ENCODE measurements at places on chromosomes 11 and 22. TPM values are rescaled to one million over a fixed set of nuclear protein-coding genes. Genes with fewer than 3 reads are reported as not detected.

DNA sequence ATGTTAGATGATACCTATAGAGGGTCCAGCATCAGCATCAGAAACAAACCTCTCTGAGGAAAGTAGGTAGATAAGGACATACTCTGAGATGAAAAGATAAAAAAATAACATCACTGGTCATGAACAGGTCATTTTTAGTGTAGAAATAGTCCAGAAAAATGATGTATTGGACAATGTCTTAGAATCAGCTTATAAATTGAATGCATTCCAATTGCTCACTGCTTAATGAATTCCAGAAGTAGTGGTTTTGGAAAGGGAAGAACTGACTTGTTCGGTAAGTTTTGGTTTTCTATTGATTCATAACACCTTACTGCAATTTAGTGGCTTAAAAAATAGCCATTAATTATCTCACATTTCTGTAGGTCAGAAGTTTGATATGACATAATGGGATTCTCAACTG lies 929.5 kb upstream of the CCDC90B start:
- DNase-seq, result no peak

GATD1 gene
- 31.2 TPM for total RNA-seq

MIOX gene
- total RNA-seq, result not detected

GRCh38 chr22:42202669-42203068 lies 67.8 kb downstream of the TCF20 start:
- no peak for DNase-seq

GRCh38 chr11:77441426-77441825 lies 32.5 kb downstream of the PAK1 start:
- no peak for DNase-seq

GRCh38 chr11:103904324-103904667 lies 132.1 kb upstream of the DDI1 start:
- DNase-seq, result no peak

- no peak for DNase-seq
These were observed 15.8 kb upstream of the CHADL start for GRCh38 chr22:41256254-41257253.

- no peak for DNase-seq
These were observed 429 bp upstream of the SLC22A6 start for GRCh38 chr11:62985041-62985750.

DNA sequence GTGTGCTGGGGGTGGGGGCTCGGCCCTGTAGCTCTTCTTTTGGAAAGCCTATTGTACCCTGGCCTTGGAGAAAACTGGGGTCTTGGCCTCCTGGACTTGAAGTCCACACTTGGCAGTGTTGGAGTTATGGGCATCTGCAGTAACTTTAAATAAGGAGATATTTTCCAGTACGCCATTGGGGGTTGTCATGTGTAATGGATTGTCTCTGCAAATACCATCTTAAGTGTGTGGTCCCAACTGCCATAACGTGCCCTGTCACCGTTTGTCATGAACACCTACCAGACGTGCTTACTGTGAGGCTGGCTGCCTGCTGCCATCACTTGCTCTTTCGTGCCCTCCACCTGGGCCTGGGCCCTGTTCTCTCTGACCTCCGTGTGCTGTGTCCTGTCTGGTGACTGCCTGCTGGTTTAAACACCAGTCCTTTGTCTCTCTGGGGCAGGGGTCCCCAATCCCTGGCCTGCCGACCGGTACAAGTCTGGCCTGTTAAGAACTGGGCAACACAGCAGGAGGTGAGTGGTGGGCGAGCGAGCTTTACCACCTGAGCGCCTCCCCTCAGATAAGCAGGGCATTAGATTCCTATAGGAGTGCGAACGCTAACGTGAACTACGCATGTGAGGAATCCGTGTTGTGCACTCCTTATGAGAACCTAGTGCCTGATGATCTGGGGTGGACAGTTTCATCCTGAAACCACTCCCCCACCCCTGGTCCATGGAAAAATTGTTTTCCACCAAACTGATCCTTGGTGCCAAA lies 3.6 kb upstream of the ZDHHC8 start:
- DNase-seq, result no peak

DNA sequence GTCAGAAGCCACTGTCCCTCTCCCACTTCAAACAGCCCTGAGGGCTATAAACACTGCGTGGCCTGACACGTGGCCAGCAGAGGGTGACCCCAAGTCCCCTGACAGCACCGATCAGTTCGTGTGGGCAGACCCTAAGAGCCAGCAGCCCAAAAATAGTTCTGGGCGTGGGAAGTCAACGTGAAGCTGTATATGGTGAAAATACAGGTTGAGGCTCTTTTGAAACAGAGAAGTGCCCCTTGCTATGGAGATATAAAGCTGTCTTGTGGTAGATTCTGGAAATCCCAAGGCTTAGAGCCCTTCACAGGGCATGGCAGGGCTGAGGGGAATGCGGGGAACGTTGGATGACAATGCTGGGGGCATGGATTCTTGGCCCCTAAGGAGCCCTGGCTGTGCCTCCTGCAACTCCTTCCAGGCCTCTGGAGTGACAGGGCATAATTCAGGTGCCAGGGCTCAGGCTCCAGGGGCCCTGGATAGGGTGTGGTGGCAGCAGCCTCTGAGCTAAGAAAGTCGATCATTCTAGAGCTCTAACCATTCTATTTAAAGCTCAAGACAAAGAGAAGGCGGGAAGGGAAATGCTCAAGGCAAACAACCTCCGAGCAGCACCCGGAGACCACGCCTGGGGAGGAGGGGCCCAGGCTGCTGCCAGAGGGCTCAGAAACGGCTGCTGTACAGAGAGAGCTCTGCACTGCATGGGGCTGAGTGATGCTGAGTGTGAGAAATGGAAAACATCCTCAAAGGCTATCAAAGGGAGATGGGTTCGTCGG lies 60.4 kb upstream of the CD5 start:
- no peak for DNase-seq

- DNase-seq, result no peak
These were observed 131.7 kb upstream of the ISX start for GRCh38 chr22:34934261-34934660.

GRCh38 chr11:24171869-24172268 lies 325.0 kb upstream of the LUZP2 start:
- no peak for DNase-seq

DNA sequence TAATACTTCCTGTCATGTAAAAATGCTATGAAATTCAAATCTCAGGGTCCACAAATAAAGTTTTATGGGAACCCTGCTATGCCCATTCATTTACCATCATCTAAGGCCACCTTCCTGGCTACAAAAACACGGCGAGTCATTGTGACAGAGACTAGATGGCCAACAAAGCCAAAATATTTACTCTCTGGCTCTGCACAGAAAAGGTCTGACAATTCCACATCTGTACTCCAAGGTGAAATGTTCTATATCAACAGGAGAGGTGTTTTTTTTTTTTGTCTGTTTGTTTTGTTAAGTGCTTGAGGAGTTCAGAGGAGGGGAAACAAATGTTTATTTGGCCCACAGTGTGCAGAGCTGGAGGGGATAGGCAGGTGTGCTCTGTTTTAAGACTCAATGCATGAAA lies 18.6 kb upstream of the TMA7B start:
- DNase-seq, result no peak

- DNase-seq, result no peak
These were observed 45.7 kb downstream of the SHISAL1 start for GRCh38 chr22:44266796-44267760.

DNA sequence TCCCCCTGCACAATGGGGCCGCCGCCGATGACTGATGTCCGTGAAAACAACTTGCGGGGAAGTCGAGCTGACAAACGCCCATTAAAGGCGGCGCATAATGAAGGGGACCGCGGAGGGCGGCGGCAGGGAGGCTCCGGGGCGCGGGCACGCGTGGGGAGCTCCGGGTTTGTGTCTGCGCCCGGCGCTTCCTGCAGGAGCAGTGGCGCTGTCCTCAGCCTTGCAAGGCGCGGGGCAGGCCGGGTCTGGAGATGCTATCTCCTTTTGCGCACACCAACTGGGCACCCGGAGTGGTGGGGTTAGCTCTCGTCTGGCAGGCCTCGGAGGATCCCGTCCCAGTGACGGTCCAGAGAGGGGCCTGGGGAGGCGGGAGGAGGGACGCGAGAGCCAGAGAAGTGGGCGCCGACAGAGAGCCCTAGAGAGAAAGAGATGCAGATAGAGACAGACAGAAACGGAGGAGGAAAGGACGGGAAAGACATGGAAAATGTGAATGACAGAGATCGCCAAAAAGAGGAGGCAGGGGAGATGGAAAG lies 390 bp upstream of the FGF3 start:
- DNase-seq, result no peak

DNA sequence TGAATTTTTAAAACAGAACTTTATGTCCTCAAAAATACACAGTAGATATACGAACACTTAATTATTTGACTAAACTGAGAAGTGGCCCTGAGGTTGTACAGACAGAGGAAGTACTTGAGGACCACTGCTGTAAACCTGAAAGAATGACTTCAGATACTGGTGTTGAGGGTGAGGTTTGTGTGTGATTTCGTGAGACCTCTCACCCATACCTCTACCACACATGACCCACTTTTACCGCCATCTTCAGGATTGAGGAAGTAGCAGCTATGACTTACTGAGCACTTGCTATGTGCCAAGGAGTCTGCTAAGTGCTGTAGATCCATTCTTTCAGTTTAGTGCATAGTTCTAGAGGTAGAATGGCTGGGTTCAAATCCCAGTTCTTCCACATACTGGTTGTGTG lies 21.9 kb downstream of the MMP13 start:
- no peak for DNase-seq

- no peak for DNase-seq
These were observed 1.7 kb upstream of the OR52E5 start for GRCh38 chr11:5891216-5891800.

DNA sequence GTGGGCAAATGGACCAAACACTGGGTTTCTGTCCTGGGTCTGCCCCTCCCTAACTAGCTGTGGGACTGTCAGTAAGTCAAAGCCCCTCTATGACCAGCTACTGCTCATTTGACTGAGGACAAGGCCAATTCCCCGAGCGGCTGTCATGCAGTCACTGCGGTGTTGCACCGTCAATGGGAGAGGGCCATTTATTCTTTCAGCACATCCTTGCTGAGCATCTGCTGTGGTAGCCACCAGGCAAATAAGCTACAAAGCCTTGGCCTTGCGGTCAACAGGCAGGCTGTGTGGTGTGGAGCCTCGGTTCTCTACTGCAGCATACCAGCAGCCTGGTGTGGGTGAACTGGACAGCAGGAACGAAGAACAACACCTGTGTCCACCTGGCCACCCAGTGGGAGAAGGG lies 25.8 kb upstream of the SERPIND1 start:
- no peak for DNase-seq

DEAF1 gene
- 39.9 TPM for total RNA-seq

GRCh38 chr11:19868281-19868821 lies 155.7 kb downstream of the NAV2 start:
- DNase-seq, result no peak

DNA sequence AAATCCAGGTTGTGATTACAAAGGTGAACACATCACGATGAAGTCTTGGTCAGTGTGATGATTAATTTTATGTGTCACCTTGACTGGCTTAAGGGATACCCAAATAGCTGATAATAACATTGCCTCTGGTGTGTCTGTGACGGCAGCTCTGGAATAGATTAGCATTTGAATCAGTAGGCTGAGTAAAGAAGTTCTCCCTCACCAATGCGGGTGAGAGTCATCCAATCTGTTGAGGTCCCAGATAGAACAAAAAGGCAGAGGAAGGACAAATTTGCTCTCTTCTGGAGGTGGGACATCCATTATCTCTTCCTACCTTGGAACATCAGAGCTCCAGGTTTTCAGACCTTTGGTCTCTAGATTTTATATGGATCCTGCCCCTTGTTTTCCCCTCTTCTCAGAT lies 856.2 kb upstream of the CCDC90B start:
- no peak for DNase-seq

GRCh38 chr22:22200569-22201184 lies 43.9 kb upstream of the VPREB1 start:
- no peak for DNase-seq

- DNase-seq, result no peak
These were observed 18.5 kb downstream of the SPECC1L start for GRCh38 chr22:24289114-24289513.

GRCh38 chr11:131880316-131880715 lies 509.9 kb downstream of the NTM start:
- DNase-seq, result no peak

EMID1 gene
- total RNA-seq, result 0.83 TPM

DNA sequence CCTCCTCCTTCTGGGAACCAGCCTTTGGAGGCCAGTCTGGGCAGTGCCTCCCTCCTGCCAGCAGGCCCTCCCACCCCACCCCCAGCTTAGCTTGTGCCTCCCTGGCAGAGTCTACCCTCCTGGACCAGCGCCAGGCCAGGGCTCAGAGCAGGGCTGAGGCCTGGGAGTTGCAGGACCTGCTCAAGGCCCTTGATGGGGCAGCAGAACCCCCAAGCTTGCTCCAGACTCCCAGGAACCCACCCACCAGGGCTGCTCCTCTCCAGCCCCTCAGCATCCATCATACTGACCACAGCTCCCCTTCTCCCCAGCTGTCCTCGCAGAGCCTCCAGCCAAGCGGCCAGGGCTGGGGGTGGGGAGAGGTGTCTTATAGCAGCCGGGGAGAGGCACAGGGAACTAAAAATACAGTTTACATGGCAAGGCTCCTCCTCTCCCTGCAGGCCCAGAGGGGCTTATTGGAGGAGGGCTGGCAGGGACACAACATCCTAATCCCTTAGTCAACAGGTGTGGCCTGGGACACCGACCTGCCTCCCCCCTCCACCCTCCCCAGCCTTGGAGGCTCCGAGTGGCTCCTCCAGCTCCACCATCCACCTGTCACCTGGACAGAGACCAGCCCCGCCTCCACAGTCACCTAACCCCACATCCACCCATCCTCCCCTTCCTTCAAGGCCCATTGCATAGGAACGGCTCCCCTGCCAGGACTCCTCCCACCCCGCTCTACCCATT lies 5.2 kb upstream of the MB start:
- no peak for DNase-seq

ARRB1 gene
- total RNA-seq, result 81.2 TPM

MGAT3 gene
- 4.6 TPM for total RNA-seq

DNA sequence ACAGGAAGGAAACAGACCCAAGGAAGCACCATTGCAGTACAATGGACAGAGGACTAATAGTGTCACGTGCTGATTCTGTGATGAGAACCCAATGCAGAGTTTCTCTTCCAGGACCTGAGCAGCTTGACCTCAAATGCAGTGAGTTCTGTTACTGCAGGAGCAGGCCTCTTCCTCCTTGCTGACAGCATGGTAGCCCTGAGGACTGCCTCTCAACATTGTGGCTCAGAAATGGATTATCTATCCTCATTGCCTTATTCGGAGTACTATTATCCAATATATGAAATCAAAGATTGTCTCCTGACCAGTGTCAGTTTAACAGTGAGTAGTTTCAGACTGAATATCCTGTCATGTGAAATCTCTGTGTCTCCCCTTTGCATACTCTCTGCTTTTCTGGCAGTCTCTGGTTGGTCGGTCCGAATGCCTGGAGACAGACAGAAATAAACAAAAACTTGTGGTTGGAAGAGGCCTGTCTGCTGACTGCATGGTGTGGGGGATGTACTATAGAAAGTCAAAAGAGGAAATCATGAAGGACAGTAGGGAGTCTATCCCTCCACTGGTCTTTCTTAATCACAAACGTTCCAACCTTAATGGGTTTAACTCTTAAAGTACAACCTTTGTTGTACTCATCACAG lies 6.9 kb upstream of the MS4A14 start:
- no peak for DNase-seq

CLTCL1 gene
- 6.3 TPM for total RNA-seq

SULT4A1 gene
- 1.0 TPM for total RNA-seq
